ENCODE measurements at places on chromosomes 4 and X. TPM values are rescaled to one million over a fixed set of nuclear protein-coding genes. Genes with fewer than 3 reads are reported as not detected.
A peak's percentile ranks its signal among the peaks of the same experiment; 100 is the strongest.

Gene HMX1
- not detected for total RNA-seq

Gene CXorf49
- not detected for total RNA-seq

Gene RTL5
- 9.5 TPM for total RNA-seq

Gene SYN1
- not detected for total RNA-seq

GRCh38 chrX:124194199-124194598, 138.3 kb upstream of the TEX13D start:
- ATAC-seq, result peak; percentile 72

DNA sequence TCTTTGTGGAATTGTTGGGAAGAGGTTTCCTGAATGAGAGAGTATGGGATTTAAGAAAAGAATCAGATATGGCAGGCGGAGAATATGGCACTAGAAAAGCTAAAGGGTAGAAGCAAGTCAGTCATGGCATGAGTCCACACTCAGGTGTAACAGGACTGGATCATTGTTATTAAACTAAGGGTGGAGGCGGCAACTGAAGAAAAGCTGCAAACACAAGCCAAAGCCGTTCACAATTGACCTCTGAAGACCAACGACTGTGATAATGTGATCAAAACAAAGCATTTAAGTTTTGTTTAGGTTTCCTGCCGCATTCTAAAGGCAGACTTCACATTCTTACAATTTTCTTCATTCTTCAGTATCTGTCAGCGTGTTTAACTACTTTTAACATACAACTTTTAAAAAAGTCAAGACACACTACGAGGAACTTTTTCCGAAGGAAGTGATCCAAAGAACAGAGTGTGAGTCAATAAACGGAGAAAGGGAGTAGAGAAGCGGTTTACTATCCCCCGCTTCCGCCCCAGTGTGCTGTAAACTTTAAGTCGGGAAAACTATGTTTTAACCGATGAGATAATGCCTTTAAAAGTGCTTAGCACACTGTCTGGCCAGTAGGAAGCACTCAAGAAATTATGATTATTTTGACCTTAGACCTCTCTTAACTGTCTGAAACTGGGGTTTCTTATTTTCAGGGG, 909 bp upstream of the SLAIN2 start:
- peak; percentile 16 for ATAC-seq

- no peak for ATAC-seq
These were observed 1039.7 kb downstream of the RAPGEF2 start for GRCh38 chr4:160142579-160142978.

Measured in gastroesophageal sphincter (tissue), 4 donors.